ENCODE measurements at places on chromosomes 6 and 20.

DNA sequence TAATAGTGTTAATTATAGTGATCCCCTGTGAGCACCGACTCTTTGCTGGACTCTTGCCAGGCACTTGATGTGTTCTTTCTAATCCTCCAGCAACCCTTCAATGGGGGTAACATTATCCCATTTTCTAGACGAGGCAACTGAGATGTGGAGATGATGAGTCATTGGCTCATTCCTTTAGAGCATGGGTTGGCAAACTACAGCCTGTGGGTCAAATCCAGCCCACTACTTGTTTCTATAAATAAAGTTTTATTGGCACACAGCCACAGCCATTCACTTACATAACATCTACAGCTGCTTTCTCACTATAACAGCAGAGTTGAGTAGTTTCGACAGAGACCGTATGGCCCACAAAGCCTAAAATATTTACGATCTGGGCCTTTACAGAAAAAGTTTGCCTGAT lies 249.5 kb upstream of the KCNG1 start:
- no peak for DNase-seq

- no peak for DNase-seq
These were observed 331.3 kb downstream of the RIMS1 start for GRCh38 chr6:72217626-72218025.

DNA sequence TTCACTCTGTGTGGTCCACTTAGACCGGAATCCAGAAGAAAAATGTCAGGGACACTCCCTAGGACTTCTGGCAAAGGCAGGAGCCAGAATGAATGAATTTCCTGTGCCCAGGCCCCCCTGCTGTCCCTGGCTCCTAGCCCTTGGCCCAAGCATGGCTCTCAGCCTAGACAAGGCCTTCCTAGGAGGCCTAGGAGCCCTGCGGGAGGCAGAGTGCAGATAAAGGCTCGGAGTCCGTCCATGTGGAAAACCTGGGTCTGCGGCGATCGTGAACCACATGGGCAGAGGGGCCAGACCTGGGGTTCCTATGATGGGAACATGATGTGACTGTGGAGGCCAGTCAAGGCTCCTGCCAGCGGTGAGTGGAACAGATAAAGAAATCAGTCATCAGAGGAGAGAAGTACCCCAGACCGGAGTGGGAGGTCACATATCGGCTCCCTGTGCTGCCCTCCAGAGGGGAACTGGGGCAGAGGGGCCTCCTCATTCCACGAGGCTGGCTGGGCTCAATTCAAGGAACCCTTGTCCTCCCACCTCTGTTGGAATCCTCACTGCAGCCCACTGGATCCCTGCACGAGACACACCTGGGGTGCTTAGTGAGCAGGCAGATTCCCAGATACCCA lies 5.9 kb upstream of the VSTM2L start:
- DNase-seq, result no peak

- no peak for DNase-seq
These were observed 429 bp downstream of the AMD1 start for GRCh38 chr6:110874880-110875547.

GRCh38 chr20:36967636-36968035 lies 16.1 kb upstream of the SAMHD1 start:
- no peak for DNase-seq

DNA sequence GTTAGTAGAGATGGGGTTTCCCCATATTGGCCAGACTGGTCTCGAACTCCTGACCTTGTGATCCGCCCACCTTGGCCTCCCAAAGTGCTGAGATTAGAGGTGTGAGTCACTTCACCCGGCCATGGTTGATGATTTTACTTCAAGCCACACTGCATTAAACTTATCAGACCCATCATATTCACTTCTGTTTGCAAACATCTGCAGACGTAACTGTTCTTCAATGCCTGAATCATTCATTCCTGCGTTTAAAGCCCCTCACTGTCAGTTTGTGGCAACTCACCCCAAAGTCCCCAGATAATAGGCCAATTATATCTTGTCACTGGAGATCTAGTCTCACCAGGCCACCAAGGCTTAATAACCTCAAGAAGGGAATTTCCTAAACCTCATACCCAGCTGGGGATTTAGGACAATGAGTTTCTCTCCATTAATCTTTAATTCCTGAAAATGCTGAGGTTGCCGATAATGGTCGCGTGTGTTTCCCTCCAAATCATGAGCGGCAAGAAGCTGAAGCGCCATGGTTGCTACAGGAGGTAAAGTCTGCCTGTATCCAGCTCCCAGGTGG lies 229.6 kb downstream of the LY86 start:
- DNase-seq, result no peak

- no peak for DNase-seq
These were observed 5.7 kb upstream of the PARD6B start for GRCh38 chr20:50725724-50726005.

- no peak for DNase-seq
These were observed 76.3 kb downstream of the BTBD3 start for GRCh38 chr20:11993886-11994461.

DNA sequence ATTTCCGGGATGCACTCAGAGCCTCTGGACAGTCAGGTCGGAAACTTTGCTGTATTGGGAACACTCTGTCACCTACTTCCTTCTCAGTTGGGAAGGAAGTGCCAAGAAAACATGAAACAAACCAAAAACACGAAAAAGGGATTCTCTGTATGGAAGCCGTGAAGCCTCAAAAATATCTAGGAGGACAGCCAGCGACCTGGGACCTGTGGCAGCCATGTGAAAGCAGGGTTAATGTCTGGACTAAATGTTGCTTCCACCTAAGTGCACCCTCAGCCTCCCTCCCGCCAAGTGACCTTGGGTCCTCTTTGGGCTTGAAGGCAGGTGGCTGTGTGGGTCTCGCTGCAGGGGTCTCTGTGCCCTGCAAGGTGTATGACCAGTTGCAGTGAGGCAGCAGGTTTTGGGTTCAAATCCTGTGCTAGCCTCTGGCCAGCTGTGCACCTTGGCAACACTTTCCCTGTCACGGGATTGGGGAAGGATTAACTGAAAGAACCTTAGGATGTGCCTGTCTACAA lies 851 bp downstream of the MAVS start:
- DNase-seq, result no peak

DNA sequence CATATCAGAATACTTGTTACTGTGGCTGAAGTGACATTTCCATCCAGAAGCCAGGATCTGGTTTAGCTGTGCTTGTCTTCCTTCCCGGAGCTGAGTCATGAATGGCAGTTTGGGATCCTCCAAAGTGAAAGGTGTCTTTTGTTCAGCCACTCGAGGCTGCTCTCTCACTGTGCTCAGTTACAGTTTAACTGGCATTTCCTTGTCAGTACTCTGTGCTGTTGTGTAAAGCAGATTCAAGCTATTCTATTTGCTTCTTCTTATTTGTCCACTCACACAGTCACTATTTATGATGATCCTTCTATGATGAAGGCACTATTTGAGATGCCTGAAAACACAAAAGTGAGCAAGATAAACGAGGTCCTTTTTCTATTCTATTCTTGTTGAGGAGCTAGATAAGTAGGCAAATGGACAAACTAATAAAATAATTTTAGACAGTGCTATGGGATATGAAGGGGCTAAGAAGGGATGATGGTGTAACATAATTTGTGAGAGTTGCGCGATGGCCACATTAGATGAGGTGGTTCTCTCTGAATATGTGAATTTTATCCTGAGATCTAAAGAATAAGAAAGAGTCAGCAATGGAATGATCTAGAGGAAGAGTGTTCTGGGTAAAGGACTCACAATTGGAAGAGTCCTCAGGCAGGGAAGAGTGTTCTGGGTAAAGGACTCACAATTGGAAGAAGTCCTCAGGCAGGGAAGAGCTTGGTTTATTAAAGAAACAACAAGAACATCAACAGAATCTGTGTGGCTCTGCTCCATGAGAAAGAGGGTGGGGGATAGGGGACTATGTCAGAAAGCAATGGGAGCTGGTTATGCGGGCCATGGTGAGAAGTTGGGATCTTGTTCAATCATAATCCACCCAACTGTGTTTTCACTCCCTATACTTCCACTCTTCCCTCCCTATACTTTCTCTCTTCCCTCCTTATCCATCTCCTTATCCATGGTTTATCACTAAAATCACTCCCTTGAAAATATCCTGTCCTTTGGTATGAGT lies 40.1 kb downstream of the CYP24A1 start:
- no peak for DNase-seq

DNA sequence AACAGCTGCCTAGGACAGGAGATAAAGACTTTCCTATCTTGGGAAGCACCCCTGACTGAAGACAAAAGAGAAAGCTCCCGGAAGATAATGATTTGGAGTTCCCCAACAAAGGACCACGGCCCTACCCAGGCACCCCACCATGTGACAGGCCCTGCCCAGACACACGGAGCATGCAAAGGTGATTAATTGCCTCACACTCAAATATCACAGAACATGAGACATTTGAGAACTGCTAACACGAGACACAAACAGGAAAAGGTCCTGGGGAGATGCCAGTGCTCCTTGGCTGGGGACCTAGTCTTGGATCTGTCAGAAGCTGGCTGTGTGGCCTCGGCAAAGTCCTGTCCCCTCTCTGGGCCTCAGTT lies 82.5 kb upstream of the PTPN1 start:
- no peak for DNase-seq

DNA sequence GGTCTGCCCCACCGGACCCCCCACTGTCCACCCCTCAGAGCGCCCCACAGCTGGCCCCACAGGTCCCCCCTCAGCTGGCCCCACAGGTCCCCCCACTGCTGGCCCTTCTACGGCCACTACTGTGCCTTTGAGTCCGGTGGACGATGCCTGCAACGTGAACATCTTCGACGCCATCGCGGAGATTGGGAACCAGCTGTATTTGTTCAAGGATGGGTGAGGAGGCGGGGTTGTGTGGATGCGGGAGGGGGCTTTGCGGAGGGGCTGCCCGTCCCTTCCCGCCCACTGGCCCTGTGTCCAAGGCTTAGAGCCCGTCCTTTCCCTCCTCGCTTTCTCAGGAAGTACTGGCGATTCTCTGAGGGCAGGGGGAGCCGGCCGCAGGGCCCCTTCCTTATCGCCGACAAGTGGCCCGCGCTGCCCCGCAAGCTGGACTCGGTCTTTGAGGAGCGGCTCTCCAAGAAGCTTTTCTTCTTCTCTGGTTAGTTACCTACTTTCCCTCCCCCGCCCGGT lies 4.7 kb downstream of the MMP9 start:
- DNase-seq, result no peak

GRCh38 chr6:107110200-107110599 lies 5.1 kb downstream of the BEND3 start:
- no peak for DNase-seq

- DNase-seq, result no peak
These were observed 105.8 kb downstream of the JARID2 start for GRCh38 chr6:15351631-15352030.

GRCh38 chr20:35257175-35257909 lies 20.6 kb downstream of the MMP24OS start:
- DNase-seq, result no peak

DNA sequence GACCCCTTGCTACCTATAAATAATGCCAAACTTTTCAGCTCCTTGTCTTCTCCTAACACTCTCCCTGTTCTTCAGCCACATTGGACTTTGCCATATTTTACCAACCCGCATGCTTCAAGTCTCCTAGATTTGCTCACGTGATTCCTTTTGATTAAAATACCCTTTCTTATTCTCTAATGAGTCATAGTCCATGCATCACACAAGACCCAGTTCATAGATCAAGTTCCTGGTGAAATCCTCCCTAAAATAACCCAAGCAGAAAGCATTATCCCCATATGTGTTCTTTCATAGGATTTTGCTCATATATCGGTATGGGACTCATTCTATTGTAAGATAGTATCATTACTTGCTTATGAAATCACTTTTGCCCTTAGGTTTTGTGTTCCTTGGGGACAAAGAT lies 108.9 kb upstream of the STXBP5 start:
- no peak for DNase-seq

- DNase-seq, result no peak
These were observed 156.9 kb downstream of the ASCC3 start for GRCh38 chr6:100724222-100724621.

DNA sequence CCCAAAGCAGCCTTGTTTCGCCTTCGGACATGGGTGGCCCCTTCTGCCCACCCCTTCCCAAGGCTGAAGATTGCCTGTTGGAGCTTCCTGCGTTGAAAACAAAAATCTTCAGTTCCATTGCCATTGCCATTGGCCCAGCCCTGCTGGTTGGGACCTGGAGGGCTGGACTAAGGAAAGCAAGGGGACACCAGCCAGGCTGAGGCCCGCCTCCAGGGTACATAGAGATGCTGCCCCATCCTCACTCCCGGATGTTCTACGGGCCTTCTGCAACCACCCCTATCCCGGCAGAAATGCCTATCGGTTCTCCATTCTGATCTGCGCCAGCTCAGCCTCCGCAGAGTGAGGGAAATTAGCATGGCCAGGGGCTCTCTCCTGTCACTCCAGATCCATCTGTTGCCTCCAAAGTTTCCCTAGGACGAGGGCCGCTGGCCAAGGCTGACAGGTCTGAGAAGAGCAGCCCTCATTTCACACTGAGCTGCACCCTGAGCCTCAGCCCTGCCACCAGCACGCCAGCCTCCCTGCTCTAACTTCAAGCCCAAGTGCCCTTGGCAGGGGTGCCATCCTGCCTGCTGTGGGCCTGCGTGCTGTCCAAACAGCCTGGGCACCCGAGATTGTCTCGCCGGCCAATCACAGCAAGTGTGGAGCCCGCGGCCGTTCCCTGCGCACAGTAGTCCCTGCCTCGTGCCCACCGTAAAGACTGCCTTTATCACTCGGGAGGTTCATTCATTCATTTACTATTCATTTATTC lies 13.4 kb upstream of the STX16 start:
- no peak for DNase-seq

- DNase-seq, result no peak
These were observed 7.7 kb downstream of the PSMB1 start for GRCh38 chr6:170545405-170545804.

GRCh38 chr6:70162972-70163371 lies 139.9 kb downstream of the COL9A1 start:
- no peak for DNase-seq

Data from esophagus squamous epithelium (tissue), 5 donors.